Left lobe of liver (tissue), 2 donors: ENCODE measurements at places on chromosomes 1 and 21.

- no peak for DNase-seq
Observed at GRCh38 chr1:19619697-19620384, 24.3 kb upstream of the NBL1 start.

- no peak for DNase-seq
Observed at GRCh38 chr1:202605515-202605914, 104.7 kb downstream of the SYT2 start.

- no peak for DNase-seq
Observed at GRCh38 chr1:117674521-117675400, 68.9 kb downstream of the TENT5C start.

DNA sequence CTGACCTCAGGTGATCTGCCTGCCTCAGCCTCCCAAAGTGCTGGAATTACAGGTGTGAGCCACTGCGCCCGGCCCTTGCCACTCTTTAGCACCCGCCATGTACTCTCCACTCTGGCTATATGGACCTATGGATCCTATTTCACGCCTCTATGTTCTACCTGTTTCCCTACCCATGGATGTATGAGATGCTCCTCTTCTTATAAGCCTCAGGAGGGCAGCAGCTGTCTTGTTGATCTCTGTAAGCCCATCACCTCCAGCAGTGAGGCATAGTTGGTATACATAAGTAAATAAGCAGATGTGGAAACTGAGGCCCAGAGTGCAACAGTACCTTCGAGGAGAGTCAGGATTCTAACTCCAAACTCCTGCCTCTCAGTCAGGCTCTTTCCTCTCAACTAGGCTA lies 24.7 kb upstream of the ARTN start:
- DNase-seq: no peak

DNA sequence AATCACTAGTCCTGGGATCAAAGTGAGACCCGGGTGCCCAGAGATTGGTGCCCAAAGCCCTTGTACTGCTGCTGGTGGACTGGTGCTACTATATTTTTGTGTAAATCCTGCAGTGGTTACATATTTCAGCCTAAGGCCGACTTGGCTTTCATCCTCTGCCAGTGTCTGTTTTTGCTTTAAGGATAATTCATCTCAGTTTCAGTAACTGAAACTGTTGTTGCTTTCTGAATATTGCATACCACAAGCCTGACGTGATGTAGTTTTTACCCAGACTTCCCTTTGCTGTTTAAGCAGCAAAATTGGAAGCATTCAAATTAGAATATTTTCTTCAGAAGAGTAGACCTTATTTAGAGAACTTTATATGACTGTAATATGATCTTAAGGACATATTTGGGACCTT lies 341.8 kb downstream of the RYR2 start:
- no peak for DNase-seq
